MG63 (cell line): ENCODE measurements at places on chromosomes 5 and 9. TPM values are rescaled to one million over a fixed set of nuclear protein-coding genes. Genes with fewer than 3 reads are reported as not detected.

DNA sequence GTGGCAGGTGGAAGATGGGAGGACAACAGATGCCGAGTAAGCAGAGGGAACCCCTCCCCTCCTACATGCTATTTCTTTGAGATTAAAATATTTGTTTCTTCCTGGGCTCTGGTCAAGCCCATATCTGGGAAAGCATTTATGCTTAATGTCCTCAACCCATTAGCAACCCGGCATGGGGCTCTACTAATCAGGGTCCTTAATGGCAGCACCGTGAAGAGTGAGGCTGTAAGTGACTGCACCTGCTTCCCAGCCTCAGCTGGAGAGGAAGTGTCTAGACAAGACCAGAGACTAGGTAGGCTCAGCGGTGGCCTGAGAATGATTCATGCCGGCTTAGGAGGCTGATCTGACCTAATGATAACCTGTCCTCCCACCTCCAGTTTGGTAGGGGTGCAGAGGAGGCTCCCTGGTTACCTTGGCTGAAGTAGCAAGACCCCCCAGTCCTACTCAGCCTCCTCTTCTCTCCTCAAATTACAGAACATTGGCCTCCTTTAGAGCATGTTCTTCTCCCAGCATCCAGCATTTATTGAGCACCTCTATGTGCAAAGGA, 61.3 kb upstream of the HSPA9 start:
- no peak for DNase-seq

- DNase-seq: peak; percentile 81
Observed at GRCh38 chr5:171736976-171737891, 48.4 kb upstream of the SMIM23 start.

GRCh38 chr9:94181408-94182181, 77.5 kb upstream of the ZNF169 start:
- DNase-seq: no peak

GRCh38 chr9:105850852-105851500, 156.6 kb downstream of the TMEM38B start:
- DNase-seq: no peak

DNA sequence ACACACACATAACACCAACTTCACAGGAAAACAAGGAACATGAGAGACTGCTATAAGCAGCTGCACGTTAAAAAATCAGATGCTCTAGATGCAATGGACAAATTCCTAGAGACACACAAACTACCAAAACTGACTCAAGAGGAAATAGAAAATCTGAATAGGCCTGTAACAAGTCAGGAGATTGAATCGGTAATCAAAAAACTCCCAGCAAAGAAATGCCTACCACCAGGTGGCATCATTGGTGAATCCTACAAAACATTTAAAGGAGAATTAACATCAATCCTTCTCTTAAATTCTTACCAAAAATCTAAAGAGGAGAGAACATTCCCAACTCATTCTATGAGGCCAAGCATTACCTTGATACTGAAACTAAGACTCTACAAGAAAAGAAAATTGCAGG, 54.9 kb downstream of the NDST1 start:
- no peak for DNase-seq

- no peak for DNase-seq
Observed at GRCh38 chr9:131276094-131276888, at the start of gene FAM78A. Gene FAM78A (minus strand): TSS chr9:131276510. CDS start chr9:131276179, 331 bp downstream.

GRCh38 chr5:16695779-16696178, 79.0 kb upstream of the RETREG1 start:
- no peak for DNase-seq

- peak; percentile 54 for DNase-seq
Observed at GRCh38 chr9:91949946-91950664, at the start of gene ROR2. Gene ROR2 (minus strand): TSS chr9:91950228.

GRCh38 chr5:37665272-37665671, 174.6 kb downstream of the GDNF start:
- DNase-seq: no peak

DNA sequence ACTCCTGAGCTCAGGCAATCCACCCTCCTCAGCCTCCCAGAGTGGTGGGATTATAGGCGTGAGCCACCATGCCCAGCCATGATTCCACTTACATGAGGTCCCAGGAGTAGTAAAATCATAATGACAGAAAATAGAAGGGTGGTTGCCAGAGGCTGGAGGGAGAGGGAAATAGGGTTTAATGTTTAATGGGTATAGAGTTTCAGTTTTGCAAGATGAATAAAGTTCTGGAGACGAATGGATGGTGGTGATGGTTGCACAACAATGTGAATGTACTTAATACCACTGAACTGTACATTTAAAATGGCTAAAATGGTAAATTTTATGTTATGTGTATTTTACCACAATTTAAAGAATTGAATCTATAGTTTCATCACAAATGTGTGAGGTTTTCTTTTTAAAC, 146.5 kb upstream of the ABCA1 start:
- no peak for DNase-seq

- no peak for DNase-seq
Observed at GRCh38 chr5:6584727-6585126, 48.1 kb downstream of the NSUN2 start.

DNA sequence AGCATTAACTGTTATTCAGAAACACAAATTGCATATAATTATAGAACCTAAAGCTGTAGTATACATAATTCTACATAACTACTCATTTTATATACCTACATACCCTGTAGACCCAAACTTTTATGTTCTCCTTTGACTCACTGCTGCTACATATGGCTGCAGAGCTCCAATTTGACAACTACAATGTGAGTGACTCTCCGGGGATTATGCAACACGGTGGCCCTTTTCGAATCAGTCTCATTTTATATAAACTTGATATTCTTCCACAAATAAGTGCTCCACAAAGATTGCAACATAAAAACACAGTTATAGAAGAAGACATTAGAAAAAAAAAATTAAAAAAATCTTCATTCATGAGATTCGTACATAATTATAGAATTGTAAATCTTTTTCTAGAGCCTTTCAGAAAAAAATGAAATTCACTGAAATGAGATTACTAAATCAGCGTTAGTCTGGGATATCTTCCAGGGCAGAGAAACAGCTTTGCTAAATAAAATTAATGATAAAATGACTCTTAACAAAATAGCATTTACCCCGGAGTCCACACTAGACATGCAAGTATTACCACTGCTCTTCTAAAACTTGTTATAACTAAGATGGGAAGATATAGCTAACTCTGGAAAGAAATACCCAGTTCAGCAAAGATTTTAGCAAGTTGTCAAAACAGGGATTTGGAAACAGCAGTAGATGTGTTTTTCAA, 52.6 kb downstream of the SRFBP1 start:
- DNase-seq: no peak

- no peak for DNase-seq
Observed at GRCh38 chr5:167725264-167725663, 566.2 kb upstream of the WWC1 start.

- DNase-seq: no peak
Observed at GRCh38 chr5:104443706-104444105, 881.1 kb upstream of the NUDT12 start.

DNA sequence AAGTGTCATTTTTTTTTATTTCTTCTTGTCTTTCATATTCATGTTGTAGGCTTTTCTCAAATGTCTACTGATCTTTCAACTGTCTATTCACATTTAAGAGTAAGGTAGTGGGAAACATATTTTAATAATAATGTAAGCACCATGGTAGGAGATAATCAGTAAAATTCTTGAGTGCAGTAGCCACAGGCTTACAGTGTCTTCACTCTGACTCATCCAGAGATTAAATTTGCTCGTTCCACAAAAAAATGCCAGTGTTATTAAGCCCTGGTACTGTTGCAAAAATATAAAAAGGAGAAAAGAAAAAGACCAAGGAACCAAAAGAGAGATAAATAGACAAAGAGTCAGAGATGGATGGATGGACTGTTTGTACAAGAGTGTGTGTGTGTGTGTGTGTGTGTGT, 43.0 kb downstream of the PARP8 start:
- no peak for DNase-seq

Gene BHMT2
- 0.79 and 1.5 TPM in 2 replicates for total RNA-seq

Gene URM1
- 98.8 and 101 TPM in 2 replicates for total RNA-seq

Gene PCDHA9
- not detected in 2 replicates for total RNA-seq

Gene PLPP7
- total RNA-seq: 8.1 and 16.3 TPM in 2 replicates

Gene PCDHGC5
- total RNA-seq: 0.46 TPM in 1 of 2 replicates, not detected in the other

Gene PCDHB13
- total RNA-seq: 0.40 TPM in 1 of 2 replicates, not detected in the other
